ENCODE measurements at places on chromosomes 12 and 14.

DNA sequence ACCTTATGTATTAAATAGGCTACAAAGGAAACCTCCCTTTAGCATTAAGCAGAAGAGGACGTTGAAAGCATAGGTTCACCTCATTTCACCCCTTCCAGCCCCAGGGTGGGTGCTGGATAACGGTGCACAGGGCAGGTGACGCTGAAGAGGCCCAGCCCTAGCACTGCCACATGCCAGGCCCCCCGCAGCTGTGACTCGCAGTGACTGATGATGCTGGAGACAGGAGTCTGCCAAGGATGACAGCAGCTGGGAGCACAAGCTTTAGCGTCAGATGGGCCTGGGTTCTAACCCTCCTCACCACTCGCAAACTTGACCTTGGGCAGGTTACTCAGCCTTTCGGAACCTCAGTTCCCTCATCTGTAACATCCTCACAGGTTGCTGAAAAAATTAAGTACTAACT is 76.7 kb downstream of the TBK1 start:
- no peak for DNase-seq

- DNase-seq: no peak
Observed at GRCh38 chr14:80627745-80628144, 313.8 kb downstream of the CEP128 start.

DNA sequence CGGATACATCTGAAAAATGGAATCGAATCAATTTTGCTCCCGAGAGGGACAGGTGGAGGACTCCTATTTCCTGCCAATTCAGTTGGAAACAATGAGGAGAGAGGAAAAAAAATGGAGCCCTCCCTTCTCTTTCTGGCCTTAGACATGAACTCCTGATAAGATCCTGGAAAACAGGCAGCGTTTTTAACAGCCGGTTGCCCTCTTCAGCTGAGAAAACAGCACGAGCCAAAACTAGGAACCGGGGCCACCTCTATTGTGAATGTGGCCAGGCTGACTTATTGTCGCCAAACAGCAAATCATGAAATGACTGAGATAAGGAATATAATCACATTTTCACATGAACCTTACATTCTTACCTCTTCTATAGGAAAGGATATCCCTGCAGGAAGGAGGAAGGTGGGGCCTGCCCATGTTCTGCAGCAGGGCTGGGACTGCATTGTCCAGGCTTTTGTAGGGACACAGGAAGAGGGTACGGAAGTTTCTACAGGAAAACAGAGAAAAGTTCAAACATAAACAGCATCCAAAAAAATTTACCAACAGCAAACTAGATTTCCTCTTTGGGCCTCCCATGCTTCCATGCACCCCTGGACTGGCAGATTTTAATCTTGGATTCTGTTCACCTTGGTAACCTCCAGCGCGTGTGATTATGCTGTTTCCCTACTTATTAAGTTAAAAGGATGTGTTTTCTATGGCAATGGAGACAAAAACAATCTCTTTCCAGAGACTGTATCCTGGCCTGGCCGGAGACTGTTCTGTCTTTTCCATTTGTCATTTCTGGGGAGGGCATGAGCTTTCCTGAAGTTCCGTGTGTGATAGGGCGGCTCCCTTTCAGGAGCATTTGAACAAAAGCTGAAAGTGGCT is 29.0 kb upstream of the ELK3 start:
- DNase-seq: no peak

DNA sequence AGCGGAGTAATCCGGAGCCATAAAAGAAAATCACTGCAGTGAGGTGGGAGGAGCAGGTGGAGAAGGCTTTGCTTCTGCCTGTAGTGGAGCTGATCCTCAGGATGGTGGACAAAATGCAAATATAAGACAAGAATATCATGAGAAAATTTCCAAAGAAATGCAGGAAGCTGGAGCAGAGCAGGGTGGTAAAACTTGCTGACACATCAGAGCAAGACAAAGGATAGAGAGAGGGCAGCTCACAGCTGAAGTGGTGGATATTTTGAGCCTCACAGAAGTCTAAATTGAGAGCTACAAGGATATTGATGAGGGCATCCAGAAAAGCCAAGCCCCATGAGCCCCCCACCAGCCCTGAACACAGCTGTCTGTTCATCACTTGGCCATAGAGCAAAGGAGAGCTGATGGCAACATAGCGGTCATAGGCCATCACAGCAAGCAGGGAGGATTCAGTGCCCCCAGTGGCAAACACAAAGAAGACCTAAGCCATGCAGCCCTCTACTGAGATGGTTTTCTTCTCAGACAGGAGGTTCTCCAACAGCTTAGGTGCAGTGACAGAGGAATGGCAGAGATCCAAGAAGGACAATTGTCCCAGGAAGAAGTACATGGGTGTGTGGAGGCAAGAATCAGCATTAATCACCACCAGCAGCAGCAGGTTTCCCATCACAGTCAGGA is 30.0 kb upstream of the ANP32D start:
- no peak for DNase-seq

DNA sequence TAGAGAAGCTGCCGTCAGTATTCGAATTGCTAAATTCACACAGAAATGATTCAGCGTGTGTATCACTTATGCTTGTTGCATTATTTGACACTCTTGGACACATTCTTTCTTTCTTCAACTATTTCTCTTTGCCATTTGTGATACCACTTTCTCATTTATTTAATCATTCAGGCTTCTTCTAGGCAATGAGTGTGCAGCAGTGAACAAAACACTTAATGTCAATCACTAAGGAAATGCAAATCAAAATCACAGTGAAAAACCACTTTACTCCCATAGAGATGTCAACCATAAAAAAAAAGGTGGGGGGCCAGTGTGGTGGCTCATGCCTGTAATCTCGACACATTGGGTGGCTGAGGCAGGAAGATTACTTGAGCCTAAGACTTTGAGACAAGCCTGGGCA is 214.6 kb downstream of the FLRT2 start:
- DNase-seq: no peak

DNA sequence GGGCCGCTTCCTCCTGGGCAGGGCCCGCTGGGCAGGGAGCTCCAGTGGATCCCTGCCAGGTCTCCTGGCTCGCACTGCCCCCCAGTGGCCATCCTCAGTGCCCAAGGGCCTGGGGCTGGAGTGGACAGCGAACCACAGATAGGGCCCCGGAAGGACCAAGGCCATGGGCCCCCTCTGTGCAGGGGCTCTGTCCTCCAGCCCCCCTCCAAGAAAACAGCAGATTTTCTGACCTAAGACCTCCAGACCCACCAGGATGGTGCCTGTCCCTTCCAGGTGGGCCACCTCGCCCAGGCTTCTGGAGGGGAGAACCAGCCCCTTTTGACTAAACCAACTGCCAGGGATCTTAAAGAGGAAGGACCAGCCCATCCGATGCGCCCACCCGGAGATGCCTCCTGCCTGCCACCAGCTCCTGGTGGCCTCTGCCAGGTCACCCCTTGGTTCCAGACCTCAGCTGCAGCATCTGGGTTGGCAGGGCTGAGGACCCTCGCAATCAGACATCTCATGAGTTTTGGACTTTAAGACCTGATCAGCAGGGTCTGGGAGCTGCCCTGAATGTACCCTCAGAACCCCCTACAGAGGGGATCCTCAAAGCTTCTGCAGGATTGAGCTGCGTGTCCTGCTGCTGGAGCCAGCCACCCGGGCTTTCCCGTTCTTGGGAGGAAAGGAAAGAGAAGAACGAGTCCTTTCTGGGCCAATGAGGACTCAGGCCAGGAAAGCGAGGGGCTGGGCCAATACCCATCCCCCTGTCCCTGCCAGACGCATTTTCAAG is 325.8 kb upstream of the DIO3 start:
- peak; percentile 35 for DNase-seq
